CD4-positive, alpha-beta T cell treated with Interleukin-4 for 4 hours (primary cell): ENCODE measurements at places on chromosomes 7 and 10.

- no peak for DNase-seq
Observed at GRCh38 chr10:126216632-126216961, 171.7 kb downstream of the ADAM12 start.

- no peak for DNase-seq
Observed at GRCh38 chr10:485776-486175, 203.7 kb downstream of the DIP2C start.

- no peak for DNase-seq
Observed at GRCh38 chr7:157432541-157432956, 95.7 kb downstream of the DNAJB6 start.

DNA sequence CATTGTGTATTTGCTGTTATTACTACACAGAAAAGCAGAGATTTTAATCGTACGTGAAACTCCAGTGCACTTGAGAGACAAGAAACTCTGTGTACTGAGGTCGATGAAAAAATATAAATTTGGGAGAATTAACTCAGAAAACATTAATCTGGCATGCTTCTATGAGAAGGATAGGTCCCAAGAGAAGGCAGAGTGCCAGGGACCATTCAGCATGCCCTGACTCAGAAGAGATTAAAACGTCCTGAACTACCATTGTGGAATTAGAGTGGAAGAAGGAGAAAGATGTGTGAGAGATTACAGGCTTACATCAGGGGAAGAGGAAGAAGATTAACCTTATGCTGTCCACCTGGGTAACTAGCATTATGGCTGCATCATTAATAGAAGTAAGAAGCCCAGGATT lies 72.4 kb downstream of the REEP3 start:
- DNase-seq: no peak

DNA sequence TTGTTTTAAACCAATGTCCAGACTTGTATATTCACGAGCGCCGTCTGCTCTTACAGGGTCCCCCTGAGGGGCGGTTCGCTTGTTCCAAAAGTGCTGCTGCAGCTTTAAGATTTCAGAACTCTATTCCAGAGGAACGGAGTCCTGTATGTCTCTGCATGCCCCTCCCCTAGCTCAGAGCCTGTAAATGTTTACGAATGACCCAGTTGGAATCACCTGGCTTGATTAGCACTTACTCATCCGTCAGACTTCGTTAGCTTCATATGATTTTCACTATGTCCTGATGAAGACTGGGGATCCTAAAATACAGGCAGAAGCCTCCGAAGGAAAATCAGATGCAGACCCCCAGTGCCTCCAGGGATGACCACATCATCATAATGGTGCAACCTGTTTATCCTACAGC lies 4.5 kb upstream of the CHST15 start:
- DNase-seq: no peak

DNA sequence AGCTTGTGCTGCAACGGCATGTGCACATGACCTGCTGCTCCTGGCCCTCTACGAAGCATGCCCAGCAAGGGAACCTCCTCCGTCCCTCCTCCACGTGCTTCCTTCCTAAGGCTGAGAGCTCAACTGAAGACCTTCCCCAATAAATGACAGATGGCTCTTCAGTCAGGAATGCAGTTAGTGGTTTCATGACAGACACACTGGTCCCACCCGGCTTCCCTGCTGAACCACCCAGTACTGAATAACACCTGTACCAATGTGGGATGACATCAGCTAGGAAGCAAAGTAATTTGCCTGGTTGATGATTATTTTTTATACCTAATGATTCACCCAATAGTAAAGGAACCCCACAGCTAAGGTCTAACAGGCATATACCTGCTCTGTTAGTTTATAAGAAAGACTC lies 69.1 kb downstream of the SCRN1 start:
- no peak for DNase-seq
